ENCODE measurements at places on chromosomes 6 and 20.

DNA sequence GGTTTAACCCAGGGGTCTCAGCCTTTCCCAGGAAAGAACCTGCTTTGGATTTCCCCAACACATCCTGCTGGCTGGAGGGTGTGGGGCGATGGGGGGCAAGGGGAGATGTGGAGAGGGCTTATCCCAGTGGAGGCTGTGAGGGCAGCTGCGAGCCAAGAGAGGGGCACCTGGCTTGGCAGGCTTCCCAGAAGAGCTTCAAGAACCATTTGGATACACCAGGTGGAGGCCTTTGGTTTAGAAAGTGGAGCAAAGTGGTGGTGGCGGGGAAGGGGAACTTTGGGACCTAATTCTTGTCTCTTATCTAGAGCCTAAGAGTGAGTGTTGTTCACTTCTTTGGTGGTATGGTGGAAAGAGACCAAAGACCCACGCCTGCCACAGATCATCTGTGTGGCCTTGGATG, 12.4 kb downstream of the CD40 start:
- no peak for DNase-seq

DNA sequence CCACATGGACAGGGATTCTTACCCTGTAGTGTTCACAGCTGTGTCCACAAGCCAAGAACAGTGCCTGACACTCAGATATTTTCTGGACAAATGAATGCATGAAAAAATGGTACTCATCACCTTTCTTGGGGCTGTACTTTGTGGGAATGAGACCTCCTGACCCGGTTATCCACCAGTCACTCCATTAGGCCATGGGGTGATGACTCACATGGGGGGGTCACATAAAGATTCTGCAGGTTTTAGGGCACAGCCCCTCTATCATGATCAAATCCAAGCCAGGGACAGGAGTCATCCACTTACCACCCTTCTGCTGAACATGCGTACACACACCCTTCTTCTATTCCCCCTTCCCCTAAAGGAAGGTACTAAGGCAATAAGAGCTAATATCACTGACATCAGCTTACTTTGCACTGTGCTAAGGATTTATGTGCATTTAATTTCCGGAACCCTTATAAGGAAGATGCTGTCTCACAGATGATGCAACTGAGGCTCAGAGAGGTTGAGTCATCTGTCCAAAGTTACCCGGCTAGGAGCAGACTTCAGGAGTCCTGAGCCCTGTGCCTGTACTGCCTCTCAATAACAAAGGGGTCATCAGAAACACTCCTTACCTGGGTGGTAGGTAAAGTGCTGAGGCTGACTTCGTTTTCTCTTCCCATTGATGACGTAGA, 107.8 kb downstream of the NFATC2 start:
- no peak for DNase-seq

DNA sequence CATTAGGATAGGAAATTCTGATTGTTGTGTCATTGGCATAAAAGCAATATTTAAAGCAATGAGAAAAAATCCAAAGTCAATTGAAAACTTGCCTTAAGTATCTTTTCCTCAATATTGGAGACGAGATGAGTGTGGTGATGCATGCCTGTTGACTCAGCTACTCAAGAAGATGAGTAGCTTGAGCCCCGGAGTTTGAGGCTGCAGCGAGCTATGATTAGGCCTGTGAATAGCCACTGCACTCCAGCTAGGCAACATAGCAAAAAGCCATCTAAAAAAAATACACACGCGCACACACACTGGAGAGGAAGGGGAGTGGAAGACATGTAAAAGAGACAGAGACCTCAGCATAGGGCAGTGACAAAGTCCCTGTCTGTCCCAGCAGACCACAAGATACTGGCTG, 9.7 kb upstream of the MARCKS start:
- no peak for DNase-seq

DNA sequence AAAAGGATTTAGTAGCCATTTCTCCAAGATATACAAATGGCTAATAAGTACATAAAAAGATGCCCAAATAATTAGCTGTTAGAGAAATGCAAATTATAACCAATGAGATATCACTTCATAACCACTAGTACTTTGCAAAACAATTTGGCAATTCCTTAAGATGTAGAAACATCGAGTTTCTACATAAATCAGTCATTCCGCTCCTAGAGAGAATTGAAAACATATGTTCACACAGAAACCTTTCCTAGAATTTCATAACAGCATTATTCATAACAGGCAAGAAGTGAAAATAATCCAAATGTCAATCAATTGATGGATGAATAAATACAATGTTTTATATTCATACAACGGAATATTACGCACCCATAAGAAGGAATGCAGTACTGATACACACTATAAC, 20.5 kb upstream of the NT5E start:
- no peak for DNase-seq

- no peak for DNase-seq
These were observed 4.2 kb upstream of the IRF4 start for GRCh38 chr6:387293-387741.

GRCh38 chr6:122078481-122078880, 321.0 kb upstream of the HSF2 start:
- DNase-seq, result no peak

DNA sequence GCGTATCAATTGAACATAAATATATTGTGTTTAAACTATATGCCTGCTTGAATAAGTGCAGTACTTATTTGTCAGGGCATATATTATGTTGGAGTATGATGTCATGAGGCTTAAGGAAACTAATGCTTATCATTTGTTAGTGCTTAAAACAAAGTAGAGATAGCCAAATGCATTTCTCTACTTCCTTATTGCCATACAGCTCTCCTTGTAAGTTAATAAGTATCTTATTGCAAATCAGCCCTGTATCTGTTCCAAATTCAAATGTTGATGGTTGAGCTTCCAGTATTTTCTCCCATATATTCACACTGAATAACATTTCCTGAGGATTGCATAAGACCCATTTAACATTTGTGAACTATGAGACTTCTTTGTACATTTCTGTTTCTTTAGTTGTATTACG, 57.8 kb downstream of the CARMIL1 start:
- DNase-seq, result no peak
